ENCODE measurements at places on chromosomes 16 and 17. TPM values are rescaled to one million over a fixed set of nuclear protein-coding genes. Genes with fewer than 3 reads are reported as not detected.

SYCE1L gene
- 2.6 TPM for total RNA-seq

CD300LB gene
- not detected for total RNA-seq

HS3ST3B1 gene
- 10.7 TPM for total RNA-seq

CLEC3A gene
- not detected for total RNA-seq

PRCD gene
- not detected for total RNA-seq

DNA sequence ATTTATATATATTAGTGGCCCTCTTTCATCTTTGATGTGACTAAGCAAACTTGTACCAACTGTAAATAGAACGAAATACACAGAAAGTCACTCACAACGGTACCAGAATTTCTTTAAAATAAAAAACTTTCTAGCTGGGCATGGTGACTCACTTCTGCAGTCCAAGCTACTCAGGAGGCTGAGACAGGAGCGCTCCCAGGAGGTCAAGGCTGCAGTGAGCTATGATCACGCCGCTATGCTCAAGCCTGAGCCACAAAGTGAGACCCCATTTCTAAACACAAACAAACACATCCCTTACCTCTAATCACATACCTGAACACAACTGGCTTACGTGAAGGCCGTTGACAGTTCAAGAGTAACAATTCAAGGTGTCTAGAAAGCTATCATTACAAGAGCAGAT lies 29.7 kb downstream of the STAT5B start:
- ATAC-seq, result peak; percentile 16

DNA sequence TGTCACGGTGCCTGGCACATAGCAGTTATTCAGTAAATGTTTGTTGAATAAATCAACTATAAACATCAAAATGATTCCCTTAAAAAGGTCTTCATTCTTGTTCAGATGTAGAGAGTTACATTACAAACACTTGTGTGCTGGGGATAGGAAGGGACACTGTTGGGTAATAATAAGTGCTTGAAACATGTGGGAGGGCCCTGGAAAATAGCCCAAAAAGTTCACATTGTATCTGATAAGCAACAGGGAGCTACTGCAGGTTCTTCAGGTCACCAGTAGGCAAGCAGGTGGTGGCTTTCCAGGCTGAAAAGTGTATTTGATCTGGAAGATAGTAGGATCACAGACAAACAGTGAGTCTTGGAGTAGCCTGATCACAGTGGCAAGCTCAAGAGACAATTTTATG lies 19.0 kb upstream of the ZNF652 start:
- no peak for ATAC-seq

DNA sequence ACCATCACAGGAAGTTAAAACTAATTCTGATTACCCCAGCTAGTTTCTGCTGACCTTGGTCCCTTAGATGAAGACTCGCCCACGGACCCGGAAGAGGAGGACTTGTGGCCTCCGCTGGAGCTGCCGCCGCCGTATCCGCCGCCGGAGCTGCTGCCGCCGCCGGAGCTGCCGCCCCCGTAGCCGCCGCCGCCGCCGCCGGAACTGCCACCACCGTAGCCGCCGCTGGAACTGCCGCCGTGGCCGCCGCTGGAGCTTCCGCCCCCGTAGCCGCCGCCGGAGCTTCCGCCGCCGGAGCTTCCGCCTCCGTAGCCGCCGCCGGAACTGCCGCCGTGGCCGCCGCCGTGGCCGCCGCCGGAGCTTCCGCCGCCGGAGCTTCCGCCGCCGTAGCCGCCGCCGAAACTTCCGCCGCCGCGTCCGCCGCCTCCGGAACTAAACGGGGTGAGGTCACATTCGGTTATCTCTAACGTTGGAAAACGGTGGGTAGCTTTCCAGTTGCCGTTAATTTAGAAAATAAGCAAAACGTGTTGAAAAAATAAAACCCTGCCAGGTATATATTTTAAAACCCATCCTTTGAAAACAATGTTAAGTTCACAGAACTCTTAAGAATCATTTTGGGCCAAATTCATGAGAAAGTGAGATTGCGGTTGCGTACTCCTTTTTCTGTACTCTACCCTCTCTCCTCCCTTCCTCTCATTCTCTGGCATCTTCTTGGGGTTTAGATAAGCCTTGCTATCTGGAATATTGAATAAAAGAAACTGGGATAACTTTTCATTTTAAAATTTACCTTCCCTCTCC lies 3.5 kb downstream of the KRT10 start:
- ATAC-seq, result peak; percentile 87

DNA sequence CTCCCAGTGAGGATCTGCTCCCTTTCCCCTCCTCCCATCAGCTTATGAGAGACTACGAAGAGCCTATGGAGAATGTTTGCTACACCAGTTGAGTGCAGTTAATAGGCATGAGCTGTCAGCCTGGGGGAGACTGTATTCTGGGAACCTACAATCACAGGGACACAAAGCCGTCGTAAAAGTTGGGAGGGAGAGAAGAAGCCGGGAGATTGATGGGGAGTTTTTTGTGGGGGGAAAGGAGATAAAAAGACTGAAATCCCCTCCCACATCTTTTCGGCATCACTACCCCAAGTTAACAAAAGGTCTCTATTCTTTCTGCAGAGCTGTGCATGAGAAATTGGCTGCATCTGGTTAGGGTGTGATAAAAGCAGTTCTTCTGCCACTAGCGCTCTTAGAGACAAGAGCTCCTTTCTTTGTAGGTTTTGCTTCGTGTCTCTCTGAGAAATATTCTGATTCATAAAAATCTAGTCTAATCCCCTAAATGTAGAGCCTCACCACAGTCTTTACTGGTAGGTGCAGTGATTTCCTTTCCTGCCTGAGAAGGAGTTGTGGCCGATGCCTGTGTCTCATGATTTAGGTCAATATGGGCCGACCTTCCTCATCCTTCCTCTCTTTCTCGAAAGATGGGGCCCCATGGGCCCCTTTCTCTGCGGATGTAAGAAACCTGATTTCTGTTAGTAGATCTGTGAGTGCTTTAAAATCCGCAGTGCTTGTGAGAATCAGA lies 77.4 kb downstream of the BPTF start:
- peak; percentile 49 for ATAC-seq

GRCh38 chr16:52545222-52545897 lies 1.6 kb downstream of the TOX3 start:
- ATAC-seq, result no peak

DNA sequence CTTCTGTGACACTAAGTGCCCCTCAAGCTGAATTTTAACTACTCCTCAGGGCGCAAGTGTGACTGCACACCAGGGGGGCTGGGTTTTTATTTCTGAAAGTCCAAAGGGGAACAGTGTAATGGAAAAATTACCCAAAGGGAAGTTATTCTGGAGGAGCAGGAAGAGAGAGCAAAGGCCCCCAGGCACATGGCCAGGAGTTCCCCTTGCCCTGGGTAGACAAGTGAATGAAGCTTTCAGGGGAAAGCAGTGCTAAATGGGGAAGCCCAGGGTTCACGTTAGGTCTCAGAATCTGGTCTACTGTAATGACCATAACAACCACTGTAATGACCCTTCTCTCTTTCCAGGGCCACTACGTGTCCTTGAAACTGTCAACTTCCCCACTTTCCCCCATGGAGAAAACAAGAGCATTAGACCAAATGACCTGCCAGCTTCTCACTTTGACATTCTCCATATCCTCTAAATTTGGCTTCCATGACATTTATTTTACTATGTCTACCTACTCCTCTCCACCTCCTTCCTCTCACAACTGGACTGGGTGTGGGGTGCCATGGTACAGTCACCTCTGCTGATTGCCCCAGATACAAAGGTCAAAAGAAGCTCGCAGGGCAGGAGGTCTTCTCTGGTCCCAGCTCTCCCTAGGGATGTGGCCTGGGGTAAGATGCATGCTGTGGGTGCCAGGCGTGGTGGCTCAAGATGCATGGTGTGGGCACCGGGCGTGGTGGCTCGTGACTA lies 34.1 kb upstream of the MMP2 start:
- no peak for ATAC-seq

DNA sequence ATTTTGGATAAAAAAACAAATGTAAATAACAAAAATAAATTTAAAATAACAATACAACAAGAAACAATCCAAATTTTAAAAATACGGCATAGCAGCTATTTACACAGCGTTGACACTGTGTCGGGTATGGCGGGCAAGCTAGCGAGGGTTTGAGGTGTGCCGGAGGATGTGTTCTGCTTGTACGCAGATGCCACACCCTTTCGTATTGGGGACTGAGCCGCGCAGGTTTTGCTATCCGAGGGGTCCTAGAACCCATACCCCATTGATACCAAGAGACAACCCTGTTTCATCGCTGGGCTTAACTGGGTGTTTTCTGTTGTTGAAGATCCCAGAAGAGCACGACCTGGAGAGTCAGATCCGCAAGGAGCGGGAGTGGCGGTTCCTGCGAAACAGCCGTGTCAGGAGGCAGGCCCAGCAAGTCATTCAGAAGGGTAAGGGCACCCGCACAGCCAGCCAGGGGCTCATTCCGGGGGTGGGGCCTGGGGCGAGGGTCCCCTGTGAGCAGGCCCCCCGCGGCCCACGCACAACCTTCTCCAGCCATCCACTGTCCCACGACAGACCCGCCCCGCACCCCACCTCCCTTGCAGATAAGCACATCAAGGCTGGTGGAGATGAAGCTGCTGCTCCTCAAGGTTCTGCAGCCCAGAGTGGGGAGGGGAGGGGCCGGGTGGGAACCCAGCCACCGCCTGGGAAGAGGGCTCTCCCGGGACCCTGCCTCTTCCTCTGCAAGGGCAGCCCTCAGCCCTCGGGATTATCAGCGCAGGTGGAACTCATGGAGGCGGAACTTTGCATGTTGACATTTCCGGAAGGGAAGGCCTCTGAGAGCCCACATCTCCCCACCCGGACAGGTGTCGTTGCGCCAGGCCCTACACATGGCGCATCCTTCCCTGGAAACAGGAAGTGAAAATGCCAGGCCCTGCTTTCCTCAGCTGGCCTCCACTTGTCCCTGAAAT lies 51.2 kb upstream of the CHMP6 start:
- no peak for ATAC-seq

- ATAC-seq, result no peak
These were observed 186.6 kb upstream of the ZFHX3 start for GRCh38 chr16:73234496-73234895.

GRCh38 chr16:88331989-88332920 lies 50.5 kb upstream of the ZNF469 start:
- no peak for ATAC-seq

DNA sequence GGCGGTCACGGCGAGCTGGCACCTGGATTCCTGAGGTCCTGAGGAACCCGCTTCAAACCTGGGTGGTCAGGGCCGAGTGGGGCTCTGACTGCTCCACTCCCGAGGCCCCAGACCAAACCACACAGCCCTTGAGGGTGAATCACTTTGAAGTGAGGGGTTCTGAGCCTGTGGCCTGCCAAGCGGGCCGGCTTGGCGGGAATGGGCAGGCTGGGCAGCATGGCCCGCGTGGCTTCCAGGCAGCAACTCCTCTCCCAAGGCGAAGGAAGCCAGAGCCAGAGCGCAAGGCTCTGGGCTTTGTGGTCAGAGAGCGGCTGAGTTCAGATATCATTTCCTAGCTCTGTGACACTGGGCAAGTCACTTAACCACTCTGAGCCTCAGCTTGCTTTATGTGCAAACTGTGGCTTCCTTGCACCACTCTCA lies 42.7 kb downstream of the CMIP start:
- ATAC-seq, result peak; percentile 9

GRCh38 chr17:65025297-65025696 lies 31.2 kb downstream of the GNA13 start:
- ATAC-seq, result no peak

DNA sequence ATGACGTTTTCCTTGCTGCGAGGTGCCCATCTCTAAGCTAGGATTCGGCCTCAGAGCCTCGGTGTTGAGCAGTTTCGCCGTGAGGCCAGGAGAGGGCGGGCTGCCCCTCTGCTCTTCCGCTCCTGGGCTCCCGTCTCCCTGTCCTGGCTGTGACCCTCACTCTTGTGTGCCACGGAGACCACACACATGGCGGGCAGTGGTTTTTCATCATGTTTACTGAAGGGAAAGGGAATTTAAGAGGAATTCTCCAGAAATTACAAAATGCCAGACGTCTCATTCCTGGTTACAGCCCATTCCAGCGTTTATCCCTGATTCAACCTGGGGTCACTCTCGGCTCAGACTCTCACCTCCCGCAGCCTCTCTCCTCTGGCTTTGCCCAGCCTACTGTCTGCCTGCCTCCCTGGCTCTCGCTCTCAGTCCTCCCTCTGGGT lies 96.8 kb upstream of the ELAC2 start:
- ATAC-seq, result no peak

DNA sequence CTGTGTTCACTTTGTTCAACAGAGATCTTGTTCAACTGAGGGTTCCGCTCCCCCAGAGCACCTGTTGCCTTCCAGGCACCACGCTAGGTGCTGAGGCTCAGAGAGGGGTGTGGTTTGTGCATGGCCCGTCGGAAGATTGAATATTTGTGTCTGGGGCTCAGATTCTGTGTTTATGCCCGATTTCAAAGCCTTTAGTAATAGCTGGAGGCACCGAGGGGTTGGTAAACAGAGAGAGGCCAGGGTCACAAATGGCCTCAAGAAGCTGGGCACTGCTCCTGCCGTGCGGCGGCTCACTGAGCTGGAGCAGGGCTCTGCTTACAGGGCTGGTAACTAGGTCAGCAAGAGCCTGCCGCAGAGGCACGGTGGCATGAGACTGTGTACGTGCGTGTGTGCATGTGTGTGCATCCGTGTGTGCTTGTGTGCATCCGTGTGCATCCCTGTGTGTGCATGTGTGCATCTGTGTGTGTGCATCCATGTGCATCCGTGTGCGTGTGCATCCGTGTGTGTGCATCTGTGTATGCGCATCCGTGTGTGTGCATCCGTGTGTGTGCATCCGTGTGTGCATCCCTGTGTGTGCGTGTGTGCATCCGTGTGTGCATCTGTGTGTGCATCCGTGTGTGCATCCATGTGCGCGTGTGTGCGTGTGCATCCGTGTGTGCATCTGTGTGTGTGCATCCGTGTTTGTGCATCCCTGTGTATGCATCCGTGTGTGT lies 5.4 kb downstream of the ITGAE start:
- peak; percentile 26 for ATAC-seq

GRCh38 chr17:7626307-7626706 lies 1.3 kb downstream of the SAT2 start:
- no peak for ATAC-seq

DNA sequence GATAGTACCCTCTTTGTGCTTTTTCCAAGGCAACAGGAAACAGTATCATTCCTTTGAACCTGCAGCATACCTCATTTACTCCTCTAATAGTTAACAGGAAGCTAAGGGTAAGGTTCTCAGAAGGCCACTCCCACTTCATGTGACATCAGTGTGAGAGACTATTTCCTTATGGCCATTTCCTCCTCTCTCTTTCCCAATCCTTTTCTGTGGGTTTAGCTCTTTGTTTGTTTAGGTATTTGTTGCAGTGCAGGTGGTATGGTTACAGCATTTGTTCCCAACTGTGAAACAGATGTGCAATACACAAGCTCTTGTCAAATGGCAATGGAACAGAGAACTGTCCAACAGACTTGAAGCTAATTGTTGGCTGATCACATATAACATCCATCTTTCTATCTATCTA lies 14.7 kb downstream of the TMC5 start:
- no peak for ATAC-seq

- peak; percentile 73 for ATAC-seq
These were observed 15.3 kb downstream of the KSR1 start for GRCh38 chr17:27471321-27472269.
